HS-27A (cell line): ENCODE measurements at places on chromosomes 6 and 20.

- no peak for DNase-seq
Measured at GRCh38 chr6:26545627-26546026, 7.5 kb downstream of the HMGN4 start.

DNA sequence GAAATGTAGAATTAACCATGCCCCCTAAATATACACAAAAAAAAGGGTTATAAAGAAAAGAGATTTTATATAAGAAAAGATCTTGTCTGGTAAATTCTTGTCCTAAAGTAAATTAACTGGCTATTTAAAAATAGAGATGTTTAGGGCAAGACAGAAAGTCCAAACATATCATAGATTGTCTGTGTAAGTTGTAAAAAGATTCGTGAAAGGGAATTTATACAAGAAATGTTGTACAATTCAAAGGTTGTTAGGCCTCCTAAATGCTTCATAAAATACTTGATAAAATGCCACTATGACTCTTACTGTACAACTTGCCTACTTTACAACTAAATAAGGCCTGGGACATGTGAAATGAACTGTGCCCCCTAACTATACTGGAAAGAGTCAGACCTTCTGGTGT, 21.9 kb upstream of the AGPAT4 start:
- no peak for DNase-seq

DNA sequence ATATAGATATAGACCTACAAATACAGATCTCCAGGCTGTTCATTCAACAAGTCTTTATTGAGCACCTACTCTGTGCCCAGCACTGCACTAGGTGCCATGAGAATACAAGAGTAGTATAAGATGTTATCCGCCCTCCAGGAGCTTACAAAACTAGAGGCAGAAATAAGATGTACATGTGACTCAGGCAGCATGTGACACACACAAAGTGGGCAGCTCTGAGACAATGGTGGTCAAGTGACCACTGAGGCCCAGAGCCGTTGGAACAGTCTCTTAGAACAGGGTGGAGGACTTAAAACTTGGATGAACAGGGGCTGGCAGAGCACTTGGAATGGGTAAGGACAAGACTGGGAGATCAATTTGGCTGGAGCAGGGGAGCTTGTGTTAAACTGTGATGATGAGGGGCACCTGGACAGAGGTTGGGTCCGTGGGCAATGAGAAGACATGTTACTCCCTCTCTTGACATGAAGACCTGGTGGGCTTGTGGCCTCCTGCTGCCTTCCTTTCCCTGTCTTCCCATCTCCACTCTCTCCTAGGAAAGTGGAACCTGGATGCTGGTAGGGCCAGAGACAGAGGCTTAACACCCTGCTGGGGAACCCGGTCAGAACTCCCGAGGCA, 21.2 kb downstream of the TRIM15 start:
- no peak for DNase-seq

- DNase-seq = no peak
Measured at GRCh38 chr20:50020288-50020687, 37.5 kb downstream of the SNAI1 start.

GRCh38 chr20:58837717-58838116, 13.0 kb downstream of the GNAS-AS1 start:
- no peak for DNase-seq

DNA sequence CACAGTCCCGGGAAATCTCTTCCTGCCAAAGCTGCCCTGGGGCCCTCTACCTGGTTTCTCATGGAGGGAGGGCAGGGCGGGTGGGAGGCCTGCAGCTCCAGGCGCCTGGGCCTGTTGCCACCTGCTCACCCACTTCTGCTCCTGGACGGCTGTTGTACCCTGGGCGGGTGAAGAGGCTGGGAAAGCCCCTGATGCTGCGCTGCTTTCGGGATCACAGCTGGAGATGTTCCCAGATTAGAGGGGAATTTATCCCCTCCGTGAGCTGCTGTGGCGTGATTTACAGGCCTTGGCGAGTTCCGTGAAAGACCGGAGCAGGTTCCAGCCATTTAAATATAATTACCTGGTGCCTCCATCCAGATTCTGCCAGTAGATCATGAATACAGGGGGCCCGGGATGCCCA, 12.3 kb upstream of the VSTM2L start:
- DNase-seq = no peak
